ENCODE measurements at places on chromosomes 13 and 19.

GRCh38 chr13:27858046-27858445 is 61.8 kb upstream of the PDX1 start:
- DNase-seq = no peak

DNA sequence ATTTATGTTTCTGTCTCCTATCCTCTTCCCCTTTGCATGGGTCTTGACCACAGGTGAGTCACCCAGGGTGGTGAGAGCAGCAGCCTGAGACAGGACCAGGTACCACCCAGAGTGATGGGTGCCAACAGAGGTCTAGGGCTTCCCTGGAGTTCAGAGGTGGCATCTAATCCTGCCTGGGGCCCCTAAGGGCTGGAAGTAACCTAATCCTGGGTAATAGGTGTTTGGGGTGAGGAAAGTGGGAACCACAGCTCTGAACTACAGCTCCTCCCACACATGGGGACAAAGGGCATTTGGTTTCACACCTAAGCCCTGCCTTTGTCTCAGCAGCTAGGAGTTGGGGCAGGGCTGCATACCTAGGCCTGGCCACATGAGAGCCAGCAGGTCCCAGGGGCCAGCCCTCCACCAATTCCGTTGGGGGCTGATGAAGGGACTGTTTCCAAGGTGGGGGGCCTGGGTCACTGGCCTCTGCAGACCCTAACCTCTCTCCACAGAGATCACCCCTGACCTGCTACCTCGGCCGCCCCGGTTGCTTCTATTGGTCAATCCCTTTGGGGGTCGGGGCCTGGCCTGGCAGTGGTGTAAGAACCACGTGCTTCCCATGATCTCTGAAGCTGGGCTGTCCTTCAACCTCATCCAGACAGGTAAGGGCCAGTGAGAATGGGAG is 8.0 kb downstream of the SPHK2 start:
- no peak for DNase-seq

DNA sequence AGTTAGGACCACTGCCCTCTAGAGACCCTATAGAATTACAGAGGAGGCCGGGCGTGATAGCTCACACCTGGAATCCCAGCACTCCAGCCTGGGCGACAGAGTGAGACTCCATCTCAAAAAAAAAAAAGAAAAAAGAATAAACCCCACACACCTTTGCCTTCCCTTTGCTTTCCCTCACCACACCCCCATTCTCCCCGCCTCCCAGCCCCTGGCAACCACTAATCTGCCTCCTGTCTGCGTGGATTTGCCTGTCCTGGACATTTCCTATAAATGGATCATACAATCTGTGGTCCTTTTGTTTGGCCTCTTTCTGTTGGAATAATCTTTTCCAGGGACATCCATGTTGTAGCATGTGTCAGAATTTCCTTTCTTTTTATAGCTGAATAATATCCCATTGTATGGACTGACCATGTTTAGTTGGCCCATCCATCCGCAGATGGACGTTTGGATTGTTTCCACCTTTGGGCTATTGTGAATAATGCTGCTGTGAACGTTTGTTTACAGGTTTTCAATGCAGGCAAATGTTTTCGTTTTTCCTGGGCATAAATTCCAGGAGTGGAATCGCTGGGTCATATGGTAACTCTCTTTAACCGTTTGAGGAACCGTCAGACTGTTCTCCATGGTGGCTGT is 15.3 kb downstream of the NACC1 start:
- no peak for DNase-seq

- no peak for DNase-seq
These were observed 54.5 kb downstream of the NUFIP1 start for GRCh38 chr13:44934724-44935123.

GRCh38 chr13:102198418-102199311 is 203.2 kb downstream of the FGF14 start:
- DNase-seq = no peak

DNA sequence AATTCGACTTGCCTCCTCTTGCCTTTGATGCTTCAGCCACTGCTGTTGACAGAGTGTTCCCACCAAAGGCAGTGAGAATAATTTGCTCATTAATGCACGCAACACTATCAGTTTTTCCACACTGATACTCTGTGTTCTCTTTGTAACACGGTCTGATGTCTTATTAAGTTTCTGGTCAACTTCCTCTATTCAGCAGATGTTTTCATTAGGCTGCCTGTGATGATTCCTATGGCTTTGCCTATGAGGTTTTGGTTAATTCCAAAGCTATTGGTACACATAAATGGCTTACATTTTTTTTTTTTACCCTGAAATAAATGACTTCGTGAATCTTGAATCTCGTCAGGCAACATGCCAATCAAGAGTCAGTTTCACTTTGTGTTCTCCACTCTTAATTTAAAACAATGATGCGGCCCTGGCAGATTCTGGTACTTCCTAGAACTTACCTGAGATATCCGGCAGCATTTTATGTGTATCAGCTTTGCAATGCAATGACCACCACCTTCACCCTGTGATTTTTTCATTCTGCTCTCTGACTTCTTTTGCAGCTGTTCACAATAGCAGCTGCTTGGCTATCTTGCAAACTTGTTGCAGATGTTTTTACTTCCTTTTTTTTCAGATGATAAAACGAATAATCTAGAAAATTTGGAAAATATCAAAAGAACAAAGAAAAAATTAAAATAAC is 27.5 kb upstream of the KL start:
- no peak for DNase-seq

DNA sequence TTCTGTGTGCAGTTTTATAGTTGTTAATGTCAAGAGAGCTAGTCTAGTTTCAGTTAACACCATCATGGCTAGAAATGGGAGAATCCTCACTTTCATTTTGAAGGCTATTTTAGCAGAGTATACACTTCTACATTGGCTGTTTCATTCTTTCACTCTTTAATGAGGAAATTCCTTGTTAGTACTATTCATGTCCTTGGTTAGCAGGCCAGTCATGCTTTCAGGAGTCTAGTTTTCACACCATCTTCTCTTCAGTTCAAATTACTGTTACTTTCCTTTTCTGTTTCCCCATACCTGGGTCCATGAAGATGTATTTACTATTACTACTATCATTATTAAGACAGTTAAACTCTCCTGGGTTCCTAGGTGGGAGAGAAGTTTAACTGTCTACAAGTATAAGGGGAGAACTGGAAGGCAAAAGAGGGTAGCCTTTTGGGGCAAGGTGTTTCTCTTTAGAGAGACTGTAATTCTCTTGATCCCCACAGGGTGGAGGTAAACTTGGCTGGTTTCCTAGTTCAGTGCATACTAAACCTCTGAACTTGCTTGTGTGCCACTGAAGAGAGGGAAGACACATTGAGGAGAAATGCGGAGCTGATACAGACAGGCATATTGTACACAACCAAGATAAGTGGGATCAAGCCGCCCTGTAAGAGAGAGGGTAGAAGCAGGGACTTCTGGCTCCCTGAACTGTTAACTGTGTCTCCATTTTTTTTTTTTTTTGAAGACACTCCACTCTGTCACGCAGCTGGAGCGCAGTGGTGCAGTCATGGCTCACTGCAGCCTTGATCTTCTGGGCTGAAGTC is 41.3 kb upstream of the IGFL4 start:
- DNase-seq = no peak
